ENCODE measurements at places on chromosomes 12 and 14. TPM values are rescaled to one million over a fixed set of nuclear protein-coding genes. Genes with fewer than 3 reads are reported as not detected.

DNA sequence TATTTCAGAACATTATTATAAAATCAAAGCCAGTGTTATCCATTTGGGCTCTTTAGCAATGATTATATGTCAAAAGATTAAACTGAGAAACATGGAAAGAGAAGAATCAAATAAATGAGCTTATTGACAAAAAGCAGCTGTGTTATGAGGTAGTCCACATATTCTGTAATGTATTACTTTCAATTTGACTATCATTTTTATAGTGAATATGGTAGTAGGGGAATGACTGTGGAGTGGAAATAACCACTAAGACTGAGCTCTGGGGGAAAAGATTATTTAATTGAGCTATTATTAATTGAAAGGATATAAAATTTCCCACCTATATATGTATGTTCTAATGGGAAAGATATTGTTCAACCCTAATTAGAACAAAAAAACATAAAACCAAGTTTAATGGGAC, 381.3 kb downstream of the TMTC2 start:
- no peaks in the 10 kb centered on the region for H3K36me3 ChIP-seq
- peaks cover 3% of the 10 kb centered on the region for H3K27me3 ChIP-seq
- DNase-seq: no peak
- H3K27ac ChIP-seq: no peak overlapping the region
- no peaks in the 10 kb centered on the region for H3K4me1 ChIP-seq

DNA sequence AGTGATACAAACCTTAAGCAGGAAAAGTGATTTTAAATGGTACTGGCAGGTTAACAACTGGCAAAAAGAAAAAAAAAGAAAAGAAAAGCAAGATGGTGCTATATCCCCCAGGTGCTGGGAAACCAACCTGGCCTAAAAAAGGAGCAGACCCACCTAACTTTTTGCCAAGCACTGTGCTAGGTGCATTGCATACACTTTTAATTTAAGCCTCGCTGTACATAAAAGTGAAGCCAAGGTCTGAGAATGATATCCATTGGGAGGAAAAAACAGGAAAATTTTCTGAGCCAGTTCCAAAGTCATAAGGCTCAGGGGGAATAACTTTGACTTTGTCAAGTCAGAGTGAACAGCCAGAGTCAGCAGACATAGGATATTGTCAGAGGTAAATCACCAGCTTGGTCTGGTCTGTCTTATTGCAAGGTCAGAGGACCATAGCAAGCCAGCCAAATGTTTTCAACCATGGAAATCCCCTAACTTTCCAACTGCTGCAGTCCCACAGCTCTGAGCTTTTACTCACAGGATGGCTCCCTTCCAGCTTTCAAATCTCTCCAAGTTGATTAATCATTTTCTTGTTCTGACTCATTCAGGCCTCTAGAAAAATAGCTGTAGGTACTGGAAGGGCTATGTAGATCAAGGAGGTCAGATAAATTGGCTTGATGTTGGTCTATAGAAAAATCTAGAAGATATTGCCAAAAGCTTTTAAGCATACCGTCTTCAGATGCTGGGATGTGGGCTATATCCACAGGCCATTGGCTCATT, 412.9 kb downstream of the RAD51B start:
- H3K27ac ChIP-seq: peak overlapping the region; percentile 76
- DNase-seq: no peak
- no peaks in the 10 kb centered on the region for H3K27me3 ChIP-seq

- H3K4me1 ChIP-seq: peaks cover 13% of the 10 kb centered on the region
- no peak for DNase-seq
- H3K27ac ChIP-seq: no peak overlapping the region
Measured at GRCh38 chr14:99891900-99892299, 98.7 kb downstream of the EML1 start.

GRCh38 chr12:76634133-76634532, 74.6 kb upstream of the OSBPL8 start:
- no peaks in the 10 kb centered on the region for H3K4me1 ChIP-seq
- no peaks in the 10 kb centered on the region for H3K27me3 ChIP-seq
- H3K36me3 ChIP-seq: no peaks in the 10 kb centered on the region
- no peak overlapping the region for H3K4me3 ChIP-seq
- no peak overlapping the region for H3K27ac ChIP-seq

DNA sequence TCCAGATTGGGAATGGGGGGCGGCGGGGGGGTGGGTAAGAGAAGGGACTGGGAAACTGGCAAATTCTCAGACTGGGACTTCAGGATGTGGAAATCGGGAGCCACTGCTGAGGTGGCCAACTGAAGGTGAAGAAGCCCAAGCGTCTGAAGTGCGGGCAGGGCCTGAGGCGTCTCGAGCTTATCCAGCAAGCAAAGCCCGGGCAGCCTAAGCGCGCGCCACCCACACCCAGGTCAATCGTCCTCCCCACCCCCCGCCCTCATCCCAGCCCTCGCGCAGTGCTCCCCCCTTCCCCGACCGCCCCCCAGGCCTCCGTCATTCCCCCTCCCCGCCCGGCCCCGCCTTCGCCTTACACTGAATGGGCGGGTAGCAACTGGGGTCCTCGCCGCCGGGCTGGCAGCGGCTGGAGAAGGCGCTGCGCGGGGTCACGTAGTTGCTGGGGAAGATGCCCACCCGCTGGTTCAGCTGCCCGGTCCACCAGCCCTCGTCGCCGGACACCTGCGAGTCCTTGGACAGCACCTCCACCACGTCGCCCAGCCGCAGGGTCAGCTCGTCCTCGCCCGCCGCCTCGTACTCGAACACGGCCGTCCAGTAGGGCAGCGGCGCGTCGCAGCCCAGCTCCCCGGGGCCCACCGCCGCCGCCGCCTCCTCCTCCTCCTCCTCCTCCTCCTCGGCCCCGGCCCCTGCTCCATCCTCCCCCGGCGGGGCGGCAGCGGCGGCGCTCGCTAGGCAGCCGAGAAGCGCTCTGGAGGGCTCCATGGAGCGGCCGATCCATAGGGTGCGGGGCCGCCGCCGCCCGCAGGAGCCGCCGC, 693 bp downstream of the MAP3K9 start:
- H3K27me3 ChIP-seq: peaks cover 11% of the 10 kb centered on the region
- peaks cover 14% of the 10 kb centered on the region for H3K4me1 ChIP-seq
- DNase-seq: no peak
- H3K27ac ChIP-seq: no peak overlapping the region
- H3K36me3 ChIP-seq: no peaks in the 10 kb centered on the region

GRCh38 chr12:114636723-114637480, 47.1 kb downstream of the TBX3 start:
- no peaks in the 10 kb centered on the region for H3K4me1 ChIP-seq
- no peak overlapping the region for H3K4me3 ChIP-seq
- DNase-seq: no peak

GRCh38 chr14:40574780-40575179, 1031.9 kb upstream of the LRFN5 start:
- H3K4me1 ChIP-seq: no peaks in the 10 kb centered on the region
- DNase-seq: no peak
- no peak overlapping the region for H3K4me3 ChIP-seq
- no peak overlapping the region for H3K27ac ChIP-seq
- no peaks in the 10 kb centered on the region for H3K27me3 ChIP-seq

- DNase-seq: no peak
- no peaks in the 10 kb centered on the region for H3K36me3 ChIP-seq
- H3K27me3 ChIP-seq: no peaks in the 10 kb centered on the region
- peak overlapping the region; percentile 98 for H3K4me3 ChIP-seq
- peak overlapping the region; percentile 69 for H3K27ac ChIP-seq
Measured at GRCh38 chr12:120902846-120903411, 1.2 kb downstream of the SPPL3 start.

DNA sequence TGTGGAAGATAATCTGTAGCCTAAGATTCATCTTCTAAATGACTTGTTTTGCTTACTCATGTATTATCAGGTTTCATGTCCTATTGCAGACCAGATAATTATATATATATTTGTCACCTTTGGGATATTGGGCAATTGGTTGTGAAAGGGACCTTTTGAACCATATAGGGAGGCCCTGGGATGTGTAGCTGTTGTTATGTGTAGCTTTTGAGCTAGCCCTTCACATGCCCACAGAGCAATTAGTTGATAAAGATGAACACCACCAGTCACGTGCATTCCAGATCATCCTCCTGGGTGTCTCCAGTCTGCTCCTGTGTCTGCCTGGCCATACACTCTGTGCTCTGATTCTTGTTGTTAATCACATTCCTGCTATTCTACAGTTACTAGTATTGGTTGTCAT, 431.2 kb upstream of the FBXO33 start:
- no peak overlapping the region for H3K27ac ChIP-seq
- H3K36me3 ChIP-seq: no peaks in the 10 kb centered on the region
- no peak for DNase-seq
- no peaks in the 10 kb centered on the region for H3K27me3 ChIP-seq

- no peak overlapping the region for H3K4me3 ChIP-seq
- no peak overlapping the region for H3K27ac ChIP-seq
- H3K36me3 ChIP-seq: no peaks in the 10 kb centered on the region
- no peak for DNase-seq
- no peaks in the 10 kb centered on the region for H3K4me1 ChIP-seq
- no peaks in the 10 kb centered on the region for H3K27me3 ChIP-seq
Measured at GRCh38 chr12:123805173-123805572, 43.1 kb downstream of the DNAH10 start.

DNA sequence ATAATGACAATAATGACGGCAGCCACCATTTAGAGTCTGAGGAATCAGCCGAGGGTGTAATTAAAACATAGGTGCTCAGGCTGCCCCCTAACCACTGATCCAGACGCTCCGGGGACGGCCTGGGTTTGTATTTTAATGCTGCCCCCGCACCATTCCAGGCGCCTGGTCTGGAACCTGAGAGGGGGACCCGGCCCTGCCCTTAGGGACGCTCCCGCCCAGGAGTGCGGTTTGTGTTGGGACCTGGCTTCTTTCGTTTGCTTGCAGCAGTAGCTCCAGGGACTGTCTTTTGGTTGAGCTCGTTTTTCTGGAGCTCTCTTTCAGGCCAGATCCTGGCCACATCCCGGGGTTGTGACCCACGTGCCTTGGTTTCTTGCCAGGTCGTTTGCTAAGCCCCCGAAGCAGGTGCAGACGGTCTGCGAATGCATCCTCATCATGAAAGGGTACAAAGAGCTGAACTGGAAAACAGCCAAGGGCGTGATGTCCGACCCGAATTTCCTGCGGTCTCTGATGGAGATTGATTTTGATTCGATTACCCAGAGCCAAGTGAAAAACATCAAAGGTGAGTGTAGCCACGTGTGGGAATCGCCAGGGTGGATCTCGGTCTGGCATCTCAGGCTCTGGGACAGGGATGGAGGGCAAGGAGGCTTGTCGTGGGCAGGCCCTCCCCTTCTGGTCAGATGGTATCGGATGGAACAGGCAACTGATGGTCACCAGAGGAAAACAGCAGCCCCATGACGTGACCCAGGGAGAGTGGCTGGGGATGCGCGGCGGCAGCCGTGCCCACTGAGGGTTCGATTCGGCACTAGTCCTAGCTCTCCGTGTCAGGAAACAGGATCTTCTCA, 63.5 kb downstream of the CCDC92 start:
- H3K27me3 ChIP-seq: no peaks in the 10 kb centered on the region
- no peak overlapping the region for H3K27ac ChIP-seq
- no peak for DNase-seq
- no peak overlapping the region for H3K4me3 ChIP-seq

DNA sequence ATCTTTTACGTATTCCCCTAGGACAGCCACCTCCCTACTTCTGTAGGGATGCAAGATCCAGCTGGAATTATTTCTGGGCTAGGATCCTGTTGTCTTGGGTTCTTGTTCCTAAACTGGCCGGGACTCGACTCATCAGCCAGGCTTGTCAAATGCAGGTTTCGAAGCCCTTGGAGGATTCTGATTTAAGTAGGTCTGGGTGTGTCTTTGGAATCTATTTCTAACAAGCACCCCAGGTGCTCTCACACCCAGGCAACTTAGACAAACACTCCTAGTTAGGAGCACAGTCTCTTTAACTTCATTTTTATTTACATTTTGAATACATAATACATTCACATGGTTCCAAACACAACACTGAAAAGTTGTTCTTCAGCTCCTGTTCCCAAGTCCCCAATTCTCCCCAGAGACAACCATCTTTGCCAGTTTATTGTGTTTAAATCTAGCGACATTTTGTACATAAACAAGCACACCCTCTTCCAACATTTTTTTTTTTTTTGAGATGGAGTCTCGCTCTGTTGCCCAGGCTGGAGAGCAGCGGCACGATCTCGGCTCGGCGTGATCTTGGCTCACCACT, 20.9 kb downstream of the MORN3 start:
- no peak for DNase-seq
- no peaks in the 10 kb centered on the region for H3K36me3 ChIP-seq
- H3K4me1 ChIP-seq: no peaks in the 10 kb centered on the region
- no peak overlapping the region for H3K27ac ChIP-seq

- H3K36me3 ChIP-seq: no peaks in the 10 kb centered on the region
- no peaks in the 10 kb centered on the region for H3K27me3 ChIP-seq
- H3K4me3 ChIP-seq: no peak overlapping the region
- no peak for DNase-seq
- H3K4me1 ChIP-seq: peaks cover under 1% of the 10 kb centered on the region
Measured at GRCh38 chr14:50785457-50786063, 45.4 kb downstream of the NIN start.

DNA sequence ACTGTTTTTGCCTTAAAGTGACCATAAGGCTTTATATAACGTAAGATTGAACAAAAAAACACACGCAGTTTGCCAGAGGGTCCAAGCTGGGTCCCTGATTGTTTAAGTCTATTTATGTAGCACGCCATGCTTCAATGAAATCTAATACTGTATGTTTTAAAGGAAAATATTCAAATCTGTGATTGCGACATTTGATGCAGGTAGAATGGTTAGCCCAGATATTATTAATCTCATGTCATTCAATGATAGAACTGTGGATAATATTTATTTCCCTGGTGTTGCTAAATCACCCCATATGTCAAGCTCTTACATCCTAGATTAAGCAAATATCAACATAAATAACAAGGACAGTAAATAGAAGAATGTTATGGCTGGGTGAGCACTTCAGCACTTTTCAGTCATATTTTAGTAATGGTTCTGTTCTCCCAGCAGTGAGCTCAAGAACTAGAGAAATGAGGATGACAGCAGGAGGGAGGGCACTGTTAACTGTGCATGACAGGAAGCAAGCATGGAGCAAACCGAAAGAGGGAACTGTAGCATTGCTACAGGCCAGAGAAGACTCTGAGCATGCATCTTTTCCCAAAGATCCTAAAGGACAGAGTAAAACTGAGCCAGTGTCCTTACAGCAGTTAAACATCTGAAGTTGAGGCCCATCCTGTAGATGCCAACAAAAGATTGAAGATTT, 465.7 kb upstream of the MGAT4C start:
- DNase-seq: no peak
- H3K27ac ChIP-seq: no peak overlapping the region
- H3K27me3 ChIP-seq: no peaks in the 10 kb centered on the region
- H3K4me1 ChIP-seq: no peaks in the 10 kb centered on the region
- no peaks in the 10 kb centered on the region for H3K36me3 ChIP-seq
- no peak overlapping the region for H3K4me3 ChIP-seq

SRRM4 gene
- not detected for total RNA-seq

CMA1 gene
- not detected for total RNA-seq

COCH gene
- 9.9 TPM for total RNA-seq

BORCS5 gene
- total RNA-seq: 27.1 TPM

PCBP2 gene
- 326 TPM for total RNA-seq

TPPP2 gene
- total RNA-seq: not detected

CIT gene
- 0.95 TPM for total RNA-seq

OR11H12 gene
- not detected for total RNA-seq

NID2 gene
- 33.3 TPM for total RNA-seq

SLC17A8 gene
- total RNA-seq: not detected

SSPN gene
- 36.7 TPM for total RNA-seq

KRT72 gene
- not detected for total RNA-seq

LHX5 gene
- not detected for total RNA-seq

CPNE6 gene
- total RNA-seq: 1.3 TPM
